ENCODE measurements at places on chromosomes 12 and 14.
A peak's percentile ranks its signal among the peaks of the same experiment; 100 is the strongest.

GRCh38 chr14:43647302-43647701, 859.8 kb downstream of the FSCB start:
- no peak for DNase-seq

GRCh38 chr14:99040711-99041110, 231.3 kb downstream of the BCL11B start:
- no peak for DNase-seq

- DNase-seq = no peak
Measured at GRCh38 chr12:80291108-80291754, 152.8 kb upstream of the PTPRQ start.

DNA sequence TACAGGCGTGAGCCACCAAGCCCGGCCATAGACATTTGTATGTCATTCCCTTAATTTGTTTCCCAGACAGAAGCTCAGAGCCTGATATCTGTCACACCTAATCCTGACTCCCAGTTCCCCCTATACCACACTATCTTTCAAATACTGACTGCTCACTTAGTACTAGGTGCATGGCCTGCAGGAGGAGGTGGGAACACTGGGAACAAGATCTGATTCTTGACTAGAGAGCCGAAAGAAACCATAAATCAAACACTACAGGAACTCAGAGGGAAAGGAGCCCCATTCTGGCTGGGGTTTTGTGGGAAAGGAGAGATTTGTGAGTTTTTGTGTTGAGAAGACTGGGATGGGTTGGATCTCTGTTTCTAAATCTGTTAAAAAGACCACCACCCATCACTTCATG, 4.9 kb downstream of the KHNYN start:
- DNase-seq = no peak

- DNase-seq = peak; percentile 25
Measured at GRCh38 chr14:34843011-34843554, 32.1 kb downstream of the BAZ1A start.

DNA sequence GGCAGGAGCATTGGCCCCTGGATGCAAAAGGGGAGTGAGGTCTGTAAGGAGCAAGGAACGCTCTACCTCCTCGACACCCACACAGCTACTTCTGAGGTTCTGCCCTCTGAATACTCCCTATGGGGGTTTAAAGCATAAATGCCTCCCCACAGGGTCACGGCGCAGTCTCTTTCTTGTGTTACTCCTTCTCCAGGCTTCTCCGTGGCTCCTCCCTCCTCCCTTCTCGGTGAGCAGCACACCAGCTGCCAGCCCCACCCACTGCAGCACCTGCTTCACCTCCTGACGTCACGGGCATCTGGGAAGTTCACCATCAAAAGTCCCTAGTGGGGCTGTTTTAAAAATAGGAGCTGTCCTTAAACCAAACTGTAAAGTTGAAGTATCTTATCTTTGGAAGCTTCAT, 67.3 kb downstream of the SPTB start:
- DNase-seq = peak; percentile 39

DNA sequence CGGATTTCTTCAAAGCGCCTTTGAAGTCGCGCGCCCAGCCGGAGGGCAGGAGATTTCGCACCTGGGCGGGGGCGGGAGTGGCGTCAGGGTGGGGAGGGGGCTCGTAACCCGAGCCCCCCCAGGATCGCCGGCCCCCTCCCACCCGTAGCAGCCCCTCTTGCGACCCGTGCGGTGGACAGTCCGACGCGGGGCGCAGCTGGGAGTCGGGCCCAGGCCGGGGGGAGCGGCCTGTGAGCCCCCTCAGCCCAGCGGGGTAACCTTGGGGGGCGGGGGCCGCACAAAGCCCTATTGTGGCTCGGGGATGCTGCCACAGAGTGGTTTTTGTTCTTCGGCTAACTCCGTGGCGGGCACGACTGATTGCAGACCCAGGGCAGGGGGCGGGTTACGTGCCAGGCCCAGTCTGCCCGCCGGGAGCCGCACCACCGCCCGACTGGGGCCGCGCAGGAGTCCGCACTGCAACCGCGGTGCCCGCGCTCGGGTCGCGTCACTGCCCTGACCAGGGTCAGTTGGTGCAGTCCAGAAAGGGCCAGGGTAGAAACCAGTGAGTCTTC, 4.2 kb upstream of the AAAS start:
- DNase-seq = peak; percentile 52

GRCh38 chr14:38808734-38809455, 294.1 kb downstream of the SEC23A start:
- DNase-seq = peak; percentile 11

GRCh38 chr12:8687846-8688601, 9.8 kb upstream of the RIMKLB start:
- no peak for DNase-seq

DNA sequence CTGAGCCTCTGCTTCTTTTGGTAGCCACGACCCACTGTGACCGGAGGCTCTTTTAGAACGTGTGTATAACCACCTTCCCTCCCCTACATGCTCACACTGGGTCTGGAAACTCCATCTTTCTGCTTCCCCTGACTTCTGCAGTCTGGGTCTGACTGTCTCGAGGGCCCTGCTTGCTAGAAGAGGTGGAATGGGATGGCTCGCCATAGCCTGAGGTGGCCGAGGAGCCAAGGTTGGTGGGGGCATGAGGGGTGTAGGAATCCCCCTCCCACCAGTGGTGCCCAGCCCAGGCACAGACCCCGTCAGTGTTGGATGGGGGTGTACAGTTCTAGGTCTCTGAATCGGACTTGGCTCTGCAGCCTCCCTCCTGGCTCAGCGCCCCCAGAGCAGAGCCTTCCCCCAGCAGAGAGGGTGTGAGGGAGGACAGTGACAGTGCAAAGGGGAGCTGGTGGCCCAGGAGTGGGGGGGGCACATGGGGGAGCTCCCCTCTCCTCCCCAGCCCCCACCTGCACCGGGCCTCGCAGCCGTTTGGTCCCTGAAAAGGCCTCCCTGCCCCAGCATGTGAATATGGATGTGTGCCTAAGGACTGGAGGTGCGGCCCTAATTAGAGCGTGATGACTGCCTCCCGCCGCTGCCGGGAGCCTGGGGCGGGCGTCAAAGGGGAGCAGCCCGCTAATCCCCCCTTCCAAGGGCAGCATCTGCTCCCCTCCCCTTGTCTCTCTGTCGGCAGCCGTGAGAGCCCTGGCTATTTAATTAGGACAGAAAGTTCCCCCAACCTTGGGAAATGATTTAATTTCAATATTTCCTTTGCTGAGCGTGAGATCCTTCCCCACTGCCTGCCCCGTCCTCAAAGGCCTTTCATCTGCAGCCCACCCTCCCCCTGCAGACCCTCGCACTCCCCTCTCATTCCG, 196.2 kb upstream of the C14orf180 start:
- DNase-seq = no peak

DNA sequence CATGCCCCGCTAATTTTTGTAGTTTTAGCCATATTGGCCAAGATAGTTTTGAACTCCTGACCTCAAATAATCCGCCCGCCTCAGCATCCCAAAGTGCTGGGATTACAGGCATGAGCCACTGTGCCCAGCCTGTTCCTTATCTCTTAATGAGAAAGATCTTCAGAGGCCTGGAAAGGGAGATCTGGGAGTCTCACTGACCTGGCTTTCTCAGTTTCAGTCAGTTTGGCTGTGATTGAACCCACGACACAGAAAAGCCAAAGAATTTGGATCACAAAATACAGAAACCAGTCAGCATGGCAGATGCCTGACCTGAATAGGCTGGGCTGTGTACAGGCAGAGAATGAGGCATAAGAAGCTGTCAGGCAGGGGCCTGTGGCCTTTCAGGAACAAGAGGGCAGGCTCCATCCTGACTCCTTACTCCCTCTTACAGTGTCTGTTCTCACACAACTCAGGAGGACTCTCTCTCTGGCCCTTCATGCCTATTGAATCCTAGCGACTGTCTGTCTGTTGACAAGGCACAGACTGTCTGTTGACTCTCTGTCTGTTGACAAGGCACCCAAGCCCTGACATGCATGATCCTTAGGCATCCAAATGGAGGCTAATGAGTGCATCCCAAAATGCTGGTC, 366.5 kb upstream of the CCDC196 start:
- no peak for DNase-seq

DNA sequence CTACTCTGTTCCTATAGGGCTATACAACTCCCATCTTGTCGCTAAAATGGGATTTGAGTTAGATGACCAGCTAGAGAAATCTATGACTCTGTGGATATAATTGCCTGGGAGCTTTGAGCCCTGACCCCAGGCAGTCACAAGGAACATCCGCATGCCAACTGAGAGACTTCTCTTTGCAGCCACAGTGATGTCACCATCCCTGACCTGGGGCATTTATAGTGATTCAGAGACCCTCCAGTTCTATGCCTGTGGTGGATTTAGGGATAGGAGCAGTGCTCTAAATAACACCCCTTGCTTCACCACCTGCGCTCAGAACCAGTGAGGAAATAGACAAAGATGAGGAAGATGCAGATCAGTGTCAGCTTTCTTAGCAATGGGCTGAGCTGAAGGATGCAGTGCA, 86.2 kb downstream of the RIN3 start:
- DNase-seq = no peak

GRCh38 chr14:72745991-72746980, 147.6 kb downstream of the DPF3 start:
- no peak for DNase-seq

DNA sequence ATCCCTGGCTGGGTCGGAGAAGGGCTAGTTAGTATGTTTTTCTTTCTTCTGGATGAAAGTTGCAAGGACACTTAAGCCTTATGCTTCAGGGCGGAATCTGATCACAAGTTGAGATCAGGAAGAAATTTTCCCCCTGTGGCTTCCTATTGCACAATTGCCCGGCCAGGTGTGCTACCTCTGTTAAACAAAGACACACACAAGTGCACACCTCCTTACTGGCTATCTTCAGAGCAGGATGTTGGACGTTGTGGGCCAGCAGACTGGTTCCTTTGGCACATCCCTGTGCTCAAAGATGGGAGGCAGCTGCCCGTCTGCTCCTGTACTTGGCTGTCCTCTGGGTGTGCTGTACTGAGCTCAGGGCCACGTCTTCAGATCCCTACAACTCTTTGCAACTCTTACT, 19.1 kb downstream of the ETV6 start:
- DNase-seq = no peak

DNA sequence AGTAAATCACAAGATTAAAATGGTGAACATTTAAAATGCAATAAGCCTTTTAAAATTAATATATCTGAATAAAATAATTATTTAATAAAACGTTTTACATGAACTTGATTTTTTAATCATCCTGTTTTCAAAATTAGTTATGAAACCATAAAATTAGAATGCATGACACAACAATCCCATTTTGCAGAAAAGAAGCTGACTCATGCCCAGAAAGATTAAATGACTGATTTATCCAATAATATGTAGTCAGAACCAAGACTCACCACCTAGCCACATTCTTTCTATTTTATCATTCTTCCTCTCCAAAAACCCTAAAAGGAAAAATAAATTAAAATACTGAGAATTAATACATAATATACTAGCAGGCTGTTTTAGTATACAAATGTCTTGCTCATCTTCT, 83.0 kb upstream of the LGR5 start:
- no peak for DNase-seq

- DNase-seq = no peak
Measured at GRCh38 chr12:50041062-50041860, 16.0 kb upstream of the RACGAP1 start.

DNA sequence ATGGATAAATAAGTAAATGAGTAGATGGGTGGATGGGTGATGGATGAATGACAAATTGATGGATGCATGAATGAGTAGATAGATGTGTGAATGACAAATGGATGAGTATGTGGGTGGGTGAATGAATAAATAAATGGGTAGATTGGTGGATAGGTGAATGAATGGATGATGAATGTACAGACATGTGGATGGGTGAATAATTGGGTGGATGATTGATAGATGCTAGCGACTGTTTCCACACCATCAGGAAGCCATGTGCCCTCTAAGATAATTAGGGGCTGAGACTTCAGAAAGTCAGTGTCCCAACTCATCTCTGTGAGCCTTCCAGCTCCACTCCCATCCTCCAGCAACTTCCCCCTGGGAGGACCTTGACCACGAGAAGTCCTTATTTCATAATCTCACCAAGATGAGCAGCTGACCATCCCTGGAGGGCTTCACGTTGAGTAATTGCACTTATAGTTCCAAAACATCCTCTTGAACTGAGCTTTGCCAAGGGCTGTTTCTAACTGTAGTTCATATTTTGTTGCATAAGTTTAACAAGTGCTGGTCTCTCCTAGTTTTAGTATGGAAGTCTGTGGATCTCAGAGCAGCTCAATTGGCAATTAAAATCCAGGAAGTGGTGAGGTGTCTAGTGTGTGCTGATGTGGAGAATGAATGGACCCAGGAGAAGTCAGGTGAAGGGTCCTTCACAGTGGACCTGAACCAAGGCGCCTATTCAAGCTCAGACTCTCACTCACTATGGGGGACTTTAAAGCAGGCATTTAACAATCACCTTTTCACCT, 295.7 kb downstream of the ADGRD1 start:
- no peak for DNase-seq

- DNase-seq = no peak
Measured at GRCh38 chr12:1781772-1782171, 38.6 kb upstream of the LRTM2 start.

DNA sequence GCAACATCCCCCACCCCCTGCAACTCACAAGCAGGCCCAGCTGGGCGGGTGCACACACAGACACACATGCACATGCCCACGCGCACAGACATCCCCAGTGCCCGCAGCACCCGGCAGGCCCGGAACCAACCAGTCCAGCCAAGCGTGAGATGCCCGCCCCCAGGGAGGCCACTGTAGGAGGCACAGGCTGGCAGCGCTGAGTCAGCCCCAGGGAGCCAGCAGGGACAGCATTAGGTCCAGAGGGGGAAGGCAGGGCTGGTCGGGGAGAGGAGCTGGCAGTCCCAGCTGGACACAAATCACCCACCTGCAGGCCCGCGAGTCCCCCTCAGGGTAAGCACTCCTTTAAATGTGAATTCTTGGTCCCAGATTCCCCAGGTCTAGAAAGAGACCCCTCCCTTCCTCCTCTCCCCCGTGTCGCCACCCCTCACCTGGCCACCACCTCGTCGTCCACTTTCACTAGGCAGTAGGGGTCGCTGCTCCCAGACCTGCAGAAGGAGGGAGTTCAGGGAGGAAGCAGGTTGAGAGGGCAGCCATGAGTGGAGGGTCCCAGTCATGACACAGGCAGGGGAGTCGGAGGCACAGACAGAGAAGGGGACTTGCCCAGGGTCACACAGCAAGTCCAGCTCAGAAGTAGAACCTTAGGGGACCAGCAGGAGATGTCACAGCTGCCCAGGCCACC, 5.0 kb downstream of the RASAL1 start:
- no peak for DNase-seq

GRCh38 chr14:44565968-44566367, 58.9 kb upstream of the FSCB start:
- no peak for DNase-seq

DNA sequence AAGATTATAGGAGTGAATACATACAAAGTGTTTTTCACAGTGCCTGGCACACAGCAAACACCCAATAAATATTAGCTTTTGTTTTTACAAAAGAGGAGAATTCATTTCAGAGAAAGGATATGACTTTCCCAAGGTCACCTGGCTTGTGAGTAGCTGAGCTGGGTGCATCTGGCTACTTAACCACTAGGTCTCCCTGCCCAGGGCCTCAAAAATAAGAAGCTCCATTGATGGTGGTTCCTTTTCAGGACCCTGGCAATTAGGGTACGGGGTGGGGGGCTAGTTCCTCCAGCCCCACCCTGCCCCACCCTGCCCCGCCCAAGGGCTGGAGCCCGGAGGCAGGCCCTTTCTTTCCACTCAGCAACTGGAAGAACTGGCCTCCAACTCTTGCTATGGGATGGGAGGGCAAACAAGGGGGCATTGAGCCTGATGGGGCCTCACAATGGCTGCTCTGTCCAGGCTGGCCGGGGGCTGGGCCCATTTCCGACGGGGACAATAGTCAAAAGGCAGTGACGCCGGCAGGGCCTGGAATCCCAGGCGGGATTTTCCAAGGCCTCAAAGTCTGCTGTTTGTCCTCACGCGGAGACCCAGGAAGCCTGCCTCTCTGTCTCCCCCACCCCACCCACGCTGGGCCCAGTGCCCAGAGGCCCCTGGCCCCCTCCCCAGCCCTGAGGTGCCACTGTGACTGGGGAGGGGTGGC, 8.2 kb upstream of the ATG101 start:
- DNase-seq = no peak
